ENCODE measurements at places on chromosomes 11 and 22. TPM values are rescaled to one million over a fixed set of nuclear protein-coding genes. Genes with fewer than 3 reads are reported as not detected.
A peak's percentile ranks its signal among the peaks of the same experiment; 100 is the strongest.

DNA sequence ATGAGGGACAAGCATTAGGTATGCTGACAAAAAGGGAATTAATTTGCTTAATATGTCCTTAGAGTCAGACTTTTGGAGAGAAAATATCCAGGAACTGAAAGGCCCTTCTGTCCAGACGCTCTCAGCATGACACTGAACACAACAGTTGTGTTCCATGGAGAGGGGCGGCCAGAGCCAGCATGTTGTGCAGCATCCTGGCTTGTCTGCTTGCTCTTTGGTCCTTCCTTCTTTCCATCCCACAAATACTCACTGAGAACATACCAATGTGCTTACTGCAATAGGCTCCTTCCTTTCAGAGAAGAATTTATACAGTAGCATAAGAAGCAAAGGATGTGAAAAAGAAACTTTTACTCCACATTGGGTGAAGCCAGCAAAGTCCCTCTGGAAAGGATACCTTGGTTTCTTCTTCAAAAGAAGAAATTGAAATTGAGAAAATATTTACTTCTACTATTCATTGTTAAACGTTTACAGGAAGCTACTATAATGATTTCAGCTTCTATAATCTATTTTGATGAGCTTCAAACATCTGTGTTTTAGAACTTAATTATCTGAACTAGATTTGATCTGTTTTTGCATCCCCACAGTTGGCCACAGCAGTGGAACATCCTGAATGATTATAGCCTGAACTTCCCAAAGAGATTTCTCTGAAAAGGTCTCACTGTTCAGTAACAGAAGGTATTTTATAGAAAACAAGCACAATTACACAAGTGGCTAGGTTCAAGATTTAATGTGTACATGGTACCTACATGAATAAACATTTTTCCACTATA is 304.1 kb upstream of the PITPNB start:
- no peaks in the 10 kb centered on the region for H3K36me3 ChIP-seq
- H3K27ac ChIP-seq: no peak overlapping the region
- peaks cover 32% of the 10 kb centered on the region for H3K4me1 ChIP-seq
- DNase-seq: no peak
- H3K4me3 ChIP-seq: no peak overlapping the region
- H3K27me3 ChIP-seq: no peaks in the 10 kb centered on the region

GRCh38 chr11:2086239-2087040 is 52.7 kb downstream of the IGF2 start:
- peak; percentile 57 for DNase-seq
- peaks cover 20% of the 10 kb centered on the region for H3K27me3 ChIP-seq
- H3K4me1 ChIP-seq: no peaks in the 10 kb centered on the region

RFPL1 gene
- not detected for total RNA-seq

CEND1 gene
- total RNA-seq: 3.0 TPM

- peaks cover 98% of the 10 kb centered on the region for H3K36me3 ChIP-seq
- no peak for DNase-seq
- no peaks in the 10 kb centered on the region for H3K27me3 ChIP-seq
- H3K27ac ChIP-seq: no peak overlapping the region
These were observed 8.6 kb upstream of the TPP1 start for GRCh38 chr11:6627762-6628241.

- no peaks in the 10 kb centered on the region for H3K4me1 ChIP-seq
- no peak overlapping the region for H3K27ac ChIP-seq
- no peaks in the 10 kb centered on the region for H3K27me3 ChIP-seq
- no peak for DNase-seq
- no peak overlapping the region for H3K4me3 ChIP-seq
- no peaks in the 10 kb centered on the region for H3K36me3 ChIP-seq
These were observed 64.7 kb upstream of the LIN7C start for GRCh38 chr11:27571154-27571810.

GRCh38 chr22:17264321-17265052 is 45.3 kb upstream of the ADA2 start:
- no peak overlapping the region for H3K4me3 ChIP-seq
- H3K36me3 ChIP-seq: no peaks in the 10 kb centered on the region
- peak overlapping the region; percentile 46 for H3K27ac ChIP-seq
- H3K4me1 ChIP-seq: no peaks in the 10 kb centered on the region
- H3K27me3 ChIP-seq: no peaks in the 10 kb centered on the region

- no peaks in the 10 kb centered on the region for H3K36me3 ChIP-seq
- no peak overlapping the region for H3K4me3 ChIP-seq
- H3K27me3 ChIP-seq: peaks cover 4% of the 10 kb centered on the region
- peak; percentile 52 for DNase-seq
These were observed 89.3 kb upstream of the LINC01488 start for GRCh38 chr11:69392104-69392653.

CSNK1E gene
- total RNA-seq: 60.6 TPM

DNA sequence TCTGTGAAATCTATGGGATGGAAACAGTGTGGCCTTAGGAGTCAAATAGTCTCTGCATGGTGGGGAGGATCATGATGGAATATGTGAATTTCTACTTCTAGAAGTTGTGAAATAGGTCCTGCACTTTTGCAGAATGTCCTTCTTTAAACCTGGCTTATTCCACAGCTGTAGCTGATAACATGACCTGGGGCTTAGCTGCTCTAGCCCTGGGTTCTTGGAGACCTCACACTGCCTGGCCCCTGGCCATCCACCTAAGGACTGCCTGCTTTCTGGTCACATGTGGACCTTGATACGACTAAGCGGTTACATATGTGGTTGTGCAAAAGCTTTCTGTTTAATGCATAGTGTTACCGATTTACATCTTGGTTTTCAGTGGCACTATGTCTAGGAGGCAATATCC is 88.2 kb downstream of the SWAP70 start:
- no peak for DNase-seq
- H3K27ac ChIP-seq: no peak overlapping the region
- H3K4me3 ChIP-seq: no peak overlapping the region
- H3K27me3 ChIP-seq: no peaks in the 10 kb centered on the region
- no peaks in the 10 kb centered on the region for H3K36me3 ChIP-seq
- H3K4me1 ChIP-seq: peaks cover 17% of the 10 kb centered on the region

GRCh38 chr22:36221799-36222751 is 17.3 kb downstream of the APOL2 start:
- H3K27me3 ChIP-seq: no peaks in the 10 kb centered on the region
- DNase-seq: no peak
- no peak overlapping the region for H3K27ac ChIP-seq

DNA sequence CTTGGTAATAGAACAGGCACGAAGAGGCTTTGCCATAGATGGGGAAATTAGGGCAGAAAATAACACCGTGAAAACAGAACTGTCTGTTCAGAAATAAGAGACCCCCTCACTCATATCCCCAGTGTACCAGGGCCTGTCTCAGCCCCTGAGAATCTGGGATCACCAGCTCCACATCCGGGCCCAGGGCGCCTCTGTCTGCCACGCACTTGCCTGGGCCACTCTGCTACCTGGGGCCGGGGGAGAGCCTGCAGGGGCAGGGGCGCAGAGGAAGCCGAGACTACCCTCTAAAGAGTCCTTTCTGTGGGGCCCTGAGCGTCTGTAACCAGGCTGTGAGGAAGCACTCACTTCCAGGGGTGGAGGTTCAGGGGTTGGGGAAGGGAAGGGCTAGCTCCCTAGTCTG is 19.8 kb downstream of the NECTIN1 start:
- no peaks in the 10 kb centered on the region for H3K27me3 ChIP-seq
- H3K4me3 ChIP-seq: no peak overlapping the region
- H3K4me1 ChIP-seq: no peaks in the 10 kb centered on the region
- DNase-seq: no peak
- no peaks in the 10 kb centered on the region for H3K36me3 ChIP-seq
- no peak overlapping the region for H3K27ac ChIP-seq

RAB39A gene
- total RNA-seq: 1.8 TPM

DNA sequence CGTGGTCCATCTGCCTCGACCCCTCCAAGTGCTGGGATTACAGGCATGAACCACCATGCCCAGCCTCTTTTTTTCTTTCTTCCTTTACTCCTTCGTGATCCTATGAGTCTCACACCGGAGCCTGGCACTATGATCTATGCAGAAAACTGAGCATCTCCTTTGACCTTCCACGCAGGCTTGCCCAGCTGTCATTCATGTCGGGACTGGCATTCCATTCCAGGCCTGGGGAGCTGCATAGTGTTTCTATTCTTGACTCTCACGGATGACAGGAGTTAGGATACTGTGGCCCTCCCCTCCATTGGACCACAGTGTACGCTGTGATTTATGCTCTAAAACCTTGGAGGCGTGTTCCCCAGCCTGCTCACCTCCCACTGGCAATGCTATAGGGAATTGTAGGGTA is 611.8 kb downstream of the BRD1 start:
- H3K4me1 ChIP-seq: no peaks in the 10 kb centered on the region
- no peaks in the 10 kb centered on the region for H3K36me3 ChIP-seq
- H3K27me3 ChIP-seq: peaks cover 30% of the 10 kb centered on the region

LRRC32 gene
- total RNA-seq: 10.9 TPM

- no peaks in the 10 kb centered on the region for H3K36me3 ChIP-seq
- no peak overlapping the region for H3K4me3 ChIP-seq
- DNase-seq: no peak
- no peaks in the 10 kb centered on the region for H3K27me3 ChIP-seq
- H3K4me1 ChIP-seq: no peaks in the 10 kb centered on the region
These were observed 58.5 kb downstream of the UBASH3B start for GRCh38 chr11:122714004-122714403.

DNA sequence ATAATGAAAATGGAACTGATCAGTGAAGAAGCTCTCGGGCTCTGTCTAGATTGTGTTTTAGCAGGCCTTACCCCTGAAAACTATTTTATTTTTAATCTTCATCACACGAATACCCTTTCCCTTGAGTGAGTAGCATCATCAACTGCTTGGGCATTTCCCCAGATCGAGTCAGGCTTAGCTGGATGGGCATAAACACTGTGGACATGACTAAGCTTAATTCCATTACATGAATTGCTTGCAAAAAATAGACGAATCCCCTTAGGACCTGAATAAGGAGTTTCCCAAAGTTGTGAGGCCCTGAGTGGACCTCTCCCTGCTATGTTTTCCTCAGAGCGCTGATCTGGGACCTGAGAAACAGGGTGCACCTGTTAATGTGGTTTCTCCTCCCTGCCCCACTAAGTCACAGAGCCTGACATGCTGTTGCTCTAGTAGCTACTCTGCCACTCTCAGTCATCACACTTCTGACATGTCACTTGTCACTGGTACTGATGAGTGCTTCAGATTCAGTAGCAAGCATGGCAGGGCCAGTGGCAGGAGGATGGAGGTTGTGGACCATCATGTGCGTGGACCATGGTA is 53.5 kb downstream of the ENDOD1 start:
- no peak overlapping the region for H3K4me3 ChIP-seq
- H3K27ac ChIP-seq: no peak overlapping the region
- H3K4me1 ChIP-seq: no peaks in the 10 kb centered on the region
- H3K36me3 ChIP-seq: no peaks in the 10 kb centered on the region
- DNase-seq: no peak
- no peaks in the 10 kb centered on the region for H3K27me3 ChIP-seq

DNA sequence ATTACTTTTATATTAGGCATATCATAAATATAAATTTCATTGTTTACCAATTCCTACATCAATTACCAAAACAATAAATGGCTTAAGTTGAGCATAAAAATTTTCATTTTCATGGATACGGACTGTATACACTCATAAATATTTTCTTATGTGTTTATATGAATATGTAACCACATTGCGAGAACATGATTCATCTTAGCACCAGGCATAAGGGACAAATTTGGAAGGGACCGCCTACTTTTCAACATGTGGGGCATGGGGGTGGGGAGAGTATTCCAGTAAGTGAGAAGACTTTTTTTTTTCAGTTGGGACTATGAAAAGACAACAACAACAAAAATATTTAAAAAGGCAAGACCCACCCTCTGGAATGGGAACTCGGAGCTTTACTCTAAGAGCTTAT is 296.1 kb downstream of the RAB38 start:
- H3K4me3 ChIP-seq: no peak overlapping the region
- no peaks in the 10 kb centered on the region for H3K4me1 ChIP-seq
- no peak overlapping the region for H3K27ac ChIP-seq
- H3K36me3 ChIP-seq: no peaks in the 10 kb centered on the region
- no peaks in the 10 kb centered on the region for H3K27me3 ChIP-seq

ALDH3B1 gene
- 14.7 TPM for total RNA-seq

- H3K27ac ChIP-seq: peak overlapping the region; percentile 98
- peaks cover 49% of the 10 kb centered on the region for H3K4me1 ChIP-seq
- no peak for DNase-seq
- no peaks in the 10 kb centered on the region for H3K27me3 ChIP-seq
- peak overlapping the region; percentile 91 for H3K4me3 ChIP-seq
- no peaks in the 10 kb centered on the region for H3K36me3 ChIP-seq
These were observed 2.3 kb downstream of the SIK2 start for GRCh38 chr11:111604392-111605009.

All from sigmoid colon (tissue), 7 donors.